Activated CD8-positive, alpha-beta memory T cell treated with anti-CD3 and anti-CD28 coated beads, Interleukin-2, amount 50 U/mL, for 4 hours (primary cell): ENCODE measurements at places on chromosomes 7 and 10.

GRCh38 chr7:36755484-36755883, 31.2 kb upstream of the AOAH start:
- no peak for DNase-seq

- no peak for DNase-seq
These were observed 85.5 kb upstream of the ADO start for GRCh38 chr10:62719061-62719460.

DNA sequence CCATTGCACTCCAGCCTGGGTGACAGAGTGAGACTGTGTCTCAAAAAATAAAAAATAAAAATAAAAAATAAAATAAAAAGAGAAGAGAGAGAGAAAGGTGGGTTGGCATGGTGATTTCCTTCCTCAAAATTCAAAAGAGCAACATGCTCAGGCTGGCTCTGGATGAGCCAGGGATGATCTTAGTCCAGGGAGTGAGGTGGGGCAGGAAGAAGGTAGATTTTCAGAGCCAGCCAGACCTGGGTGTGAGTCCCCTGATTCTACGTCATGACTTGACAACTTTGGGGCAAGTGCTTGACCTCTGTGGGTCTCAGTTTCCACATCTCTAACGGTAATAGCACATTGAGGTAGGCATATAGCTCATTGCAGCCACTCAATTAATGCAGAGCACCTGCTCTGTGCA, 109.4 kb upstream of the CTBP2 start:
- DNase-seq, result no peak

DNA sequence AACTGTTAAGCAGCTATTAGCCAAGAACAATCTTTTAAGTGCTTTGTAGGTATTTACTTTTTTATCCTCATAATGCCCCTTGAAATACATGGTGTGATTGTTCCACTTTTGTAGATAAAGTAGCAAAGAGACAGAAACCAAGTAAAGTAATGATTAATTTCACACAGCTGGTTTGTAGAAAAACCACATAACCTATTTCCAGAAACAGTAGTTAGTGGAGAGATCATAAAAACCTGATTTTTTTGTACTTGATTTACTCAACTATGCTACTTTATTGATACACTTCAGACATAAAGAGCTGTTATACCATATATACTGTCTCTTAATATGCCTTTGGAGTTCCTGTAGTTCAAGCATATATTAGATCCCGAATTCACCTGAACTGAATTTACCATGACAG, 118.4 kb downstream of the SEMA3A start:
- no peak for DNase-seq

GRCh38 chr7:50682079-50682478, 100.6 kb downstream of the GRB10 start:
- DNase-seq, result no peak

- no peak for DNase-seq
These were observed 218.5 kb upstream of the KLF6 start for GRCh38 chr10:4003348-4003973.

- DNase-seq, result no peak
These were observed 20.5 kb upstream of the PDIA4 start for GRCh38 chr7:149048805-149049204.

- peak; percentile 43 for DNase-seq
These were observed 805 bp downstream of the RASGEF1A start for GRCh38 chr10:43265799-43266721.

DNA sequence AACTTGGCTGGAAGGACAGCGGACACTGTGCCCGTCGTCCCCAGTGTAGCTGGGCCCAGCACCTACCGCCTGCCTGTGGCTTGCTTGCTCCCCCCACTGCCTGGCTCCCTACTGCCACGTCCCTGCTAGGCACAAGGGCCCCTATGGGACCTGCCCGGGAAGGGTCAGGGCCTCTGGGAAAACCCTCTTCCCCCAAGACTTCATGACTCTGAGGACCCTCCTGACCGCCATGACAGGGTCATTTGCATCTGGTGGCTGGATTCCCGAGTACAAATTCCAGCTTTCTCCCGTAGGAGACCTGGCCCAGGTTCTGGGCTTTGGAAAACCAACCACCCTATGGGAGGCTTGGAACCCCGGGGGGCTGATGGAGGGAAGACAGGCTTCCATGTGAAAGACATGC, 1.4 kb upstream of the MMD2 start:
- no peak for DNase-seq

DNA sequence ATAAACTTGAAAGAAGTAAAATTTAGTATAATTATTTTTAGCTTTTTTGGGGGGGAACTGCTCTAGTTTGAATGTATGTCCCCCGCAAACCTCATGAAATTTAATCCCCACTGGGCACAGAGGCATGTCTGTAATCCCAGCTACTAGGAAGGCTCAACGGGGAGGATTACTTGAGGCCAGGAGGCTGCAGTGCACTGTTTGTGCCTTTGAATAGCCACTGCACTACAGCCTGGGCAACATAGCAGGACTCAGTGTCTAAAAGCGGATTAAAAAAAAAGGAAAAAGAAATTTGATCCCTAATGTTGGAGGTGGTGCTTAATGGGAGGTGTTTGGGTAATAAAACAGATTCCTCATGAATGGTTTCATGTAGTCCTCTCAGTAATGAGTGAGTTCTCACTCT, 43.1 kb upstream of the PHF14 start:
- no peak for DNase-seq

DNA sequence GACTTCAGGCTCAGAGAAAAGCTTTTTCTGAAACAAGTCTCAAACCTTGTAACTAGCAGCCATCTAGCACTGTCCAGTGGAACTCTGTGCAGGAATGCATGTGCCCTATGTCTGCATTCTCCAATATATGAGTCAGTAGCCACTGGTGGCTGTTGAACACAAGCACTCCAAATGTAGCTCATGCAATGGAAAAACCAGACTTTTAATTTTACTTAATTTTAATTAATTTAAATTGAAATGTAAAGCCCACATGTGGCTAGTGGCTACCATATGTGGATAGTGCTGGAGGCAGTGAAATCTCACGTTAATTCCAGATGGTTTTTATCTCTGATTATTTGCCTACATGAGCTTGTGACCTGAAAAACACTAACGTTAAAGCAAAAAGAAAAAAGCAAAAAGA, 225.1 kb downstream of the GATA3 start:
- DNase-seq, result no peak

DNA sequence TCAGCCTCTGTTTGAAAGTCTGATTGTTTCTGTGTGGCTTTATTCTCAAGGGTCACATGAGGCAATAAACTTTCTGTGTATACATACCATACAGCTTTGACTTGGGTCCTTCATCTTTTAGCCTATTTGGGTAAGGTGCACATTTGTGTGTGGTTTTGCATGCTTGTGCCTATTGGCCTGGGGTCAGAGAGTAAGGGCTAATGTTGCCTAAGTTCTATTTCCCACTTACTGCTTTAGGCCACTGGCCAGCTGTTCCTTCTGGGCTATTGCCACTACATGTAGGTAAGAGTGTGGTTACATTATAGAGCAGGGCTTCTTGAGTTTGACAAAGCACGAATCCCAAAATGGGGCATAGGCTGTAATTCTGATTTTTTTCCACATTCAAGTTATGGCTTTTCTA, 21.8 kb downstream of the BBIP1 start:
- no peak for DNase-seq

DNA sequence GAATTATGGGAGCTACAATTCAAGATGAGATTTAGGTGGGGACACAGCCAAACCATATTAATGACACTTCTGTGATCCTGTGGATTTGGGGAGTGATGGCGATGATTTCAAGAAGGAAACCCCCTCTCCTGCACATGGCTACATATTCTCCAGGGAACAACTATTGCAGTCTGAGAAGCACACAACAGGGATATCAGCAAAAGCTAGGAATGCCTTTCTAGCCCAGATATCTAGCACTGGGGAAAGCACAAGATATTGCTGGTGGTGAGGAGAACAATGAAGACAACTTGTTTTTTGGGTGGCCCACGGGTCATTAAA, 24.3 kb downstream of the EPDR1 start:
- DNase-seq, result no peak

- no peak for DNase-seq
These were observed 40.4 kb upstream of the INPP5A start for GRCh38 chr10:132497063-132497680.

- DNase-seq, result peak; percentile 24
These were observed 24.1 kb downstream of the PDSS1 start for GRCh38 chr10:26721561-26721960.

DNA sequence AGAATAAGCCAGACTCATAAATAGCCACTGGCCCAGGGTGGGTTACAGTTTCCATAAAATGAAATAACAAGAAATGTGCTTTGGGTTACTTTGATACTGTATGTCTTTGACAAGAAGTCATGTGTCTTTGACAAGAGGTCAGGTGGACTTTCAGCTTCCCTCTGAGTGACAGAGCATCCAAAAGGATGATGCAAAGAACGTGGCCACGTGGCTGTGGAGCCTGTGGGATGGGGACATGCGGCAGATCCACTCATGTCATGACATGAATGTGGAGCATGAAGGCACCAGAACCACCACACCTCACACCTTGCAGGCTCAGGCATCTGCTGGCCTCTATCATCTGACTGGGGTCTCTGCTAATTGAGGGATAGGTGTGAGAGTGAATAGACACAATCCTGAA, 37.1 kb upstream of the CUX1 start:
- DNase-seq, result no peak

GRCh38 chr10:61992671-61993668, 91.5 kb downstream of the ARID5B start:
- DNase-seq, result peak; percentile 27

DNA sequence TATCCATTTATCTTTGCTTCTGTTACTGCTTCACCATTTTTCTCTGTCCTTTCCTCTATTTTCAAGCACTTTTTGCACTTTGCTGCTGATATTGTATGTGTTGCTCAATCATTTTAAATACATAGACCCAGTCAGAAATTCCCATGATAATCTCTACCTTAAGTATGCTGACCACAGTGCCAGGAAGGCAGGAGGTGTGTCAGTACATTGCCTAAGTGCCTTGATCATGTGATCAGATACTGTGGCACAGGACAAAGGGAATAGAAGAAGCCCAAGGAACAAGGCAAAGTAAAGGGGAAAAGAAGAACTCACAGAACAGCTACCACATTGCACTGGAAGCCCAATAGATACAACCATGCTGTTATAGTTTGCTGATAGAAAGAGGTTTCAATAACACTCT, 53.7 kb upstream of the CD36 start:
- no peak for DNase-seq

GRCh38 chr7:103944230-103944900, 45.1 kb downstream of the RELN start:
- DNase-seq, result no peak

DNA sequence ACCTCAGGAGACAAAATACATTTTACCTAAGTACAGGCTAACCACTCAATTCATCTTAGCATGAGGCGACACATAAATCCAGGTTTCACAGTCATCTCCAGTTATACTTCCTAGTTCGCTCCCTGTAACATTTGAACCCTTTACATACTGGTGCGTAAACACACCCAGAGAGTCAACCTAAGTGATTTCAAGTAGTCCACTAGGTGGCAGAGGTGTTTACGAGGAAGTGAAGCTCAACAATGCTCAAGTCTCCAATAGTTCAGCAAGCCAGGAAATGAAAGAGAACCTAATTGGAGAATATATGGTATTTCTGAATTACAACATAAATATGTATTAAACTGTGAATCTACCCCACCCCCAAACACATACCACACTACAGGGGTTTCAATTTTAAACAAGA, 76.3 kb upstream of the ABCB5 start:
- DNase-seq, result no peak

DNA sequence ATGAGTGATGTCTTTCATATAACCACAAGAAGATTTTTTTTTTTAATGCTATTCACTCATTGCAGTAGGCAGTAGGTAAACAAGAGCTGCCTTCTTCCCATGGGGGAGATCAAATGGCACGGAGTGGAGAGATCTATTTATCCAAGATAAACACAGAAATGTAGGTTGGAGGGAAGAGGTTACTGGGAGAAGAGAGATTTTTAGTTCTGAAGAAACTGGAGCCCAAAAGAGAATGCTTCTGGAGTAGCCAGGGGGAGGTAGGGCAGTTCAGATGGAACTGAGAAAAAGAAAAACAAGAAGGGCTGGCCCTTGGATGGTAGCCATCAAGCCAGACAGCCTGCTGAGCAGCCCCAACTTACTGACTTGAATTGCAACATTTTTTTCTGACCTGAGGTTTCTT, 270.1 kb upstream of the TPK1 start:
- no peak for DNase-seq

- DNase-seq, result no peak
These were observed 592.5 kb downstream of the KCNMA1 start for GRCh38 chr10:77045085-77045484.

DNA sequence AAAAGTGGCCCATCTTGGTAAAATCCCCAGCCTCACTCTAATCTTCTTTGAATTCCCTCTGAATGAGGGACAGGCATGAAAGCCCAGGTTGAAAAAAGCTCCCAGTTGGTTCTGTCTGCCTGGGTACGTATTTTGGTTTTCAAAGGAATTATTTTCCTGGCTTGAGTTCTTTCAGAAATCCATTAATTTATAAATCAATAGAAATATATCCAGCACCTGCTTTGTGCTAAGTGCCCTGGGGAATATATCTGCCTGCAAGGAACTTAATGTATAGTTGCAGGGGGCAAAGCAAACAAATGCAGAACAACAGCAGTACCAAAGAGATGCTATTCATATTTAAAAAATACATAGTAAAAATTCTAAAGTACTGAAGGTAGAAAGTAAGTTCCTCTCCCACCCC, 362.7 kb downstream of the REEP3 start:
- DNase-seq, result no peak

- DNase-seq, result no peak
These were observed 41.8 kb downstream of the NCAPG2 start for GRCh38 chr7:158662610-158663427.

GRCh38 chr7:22806752-22807151, 15.9 kb downstream of the TOMM7 start:
- no peak for DNase-seq

DNA sequence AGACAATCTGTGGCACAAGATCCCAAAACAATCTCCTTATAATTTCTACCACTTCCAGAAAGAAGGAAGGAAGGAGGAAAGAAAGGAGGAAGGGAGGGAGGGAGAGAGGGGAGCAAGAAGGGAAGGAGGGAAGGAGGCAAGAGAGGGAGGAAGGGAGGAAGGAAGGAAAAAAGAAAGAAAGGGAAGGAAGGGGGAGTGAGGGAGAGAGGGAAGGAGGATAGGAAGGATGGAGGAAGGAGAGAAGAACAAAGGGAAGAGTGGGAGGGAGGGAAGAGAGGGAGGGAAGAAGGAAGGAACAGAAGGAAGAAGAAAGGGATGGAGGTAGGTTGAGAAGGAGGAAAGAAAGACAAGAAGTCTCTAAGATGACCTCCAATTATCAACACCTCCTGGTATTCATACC, 185.5 kb upstream of the NFE2L3 start:
- no peak for DNase-seq

DNA sequence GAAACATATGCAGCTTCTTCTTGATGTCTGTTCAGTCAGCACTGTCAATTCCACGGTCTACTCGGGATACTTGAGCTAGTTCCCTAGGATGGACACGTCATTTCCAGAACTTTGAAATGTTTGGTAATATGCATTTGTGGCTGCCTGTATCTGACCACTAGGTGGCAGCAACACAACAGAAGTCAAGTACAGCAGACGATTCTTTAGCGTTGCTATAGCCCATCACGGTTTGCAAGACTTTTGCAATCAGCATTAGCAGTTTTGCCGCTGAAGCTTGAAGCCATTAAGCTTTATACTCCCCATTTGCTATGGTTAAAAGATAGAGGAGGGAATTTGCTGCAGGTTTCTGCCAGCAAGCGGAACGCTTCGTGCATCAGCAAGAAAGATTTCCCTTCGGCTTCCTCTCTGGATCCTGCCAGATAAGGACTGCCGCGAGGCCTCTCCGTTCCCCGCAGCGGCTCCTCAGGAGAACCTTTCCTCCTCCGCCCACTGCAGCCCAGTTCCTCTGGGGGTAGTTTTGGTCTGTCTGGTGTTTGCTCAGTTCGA, 63.5 kb downstream of the ABCC2 start:
- peak; percentile 64 for DNase-seq
